Stomach (tissue), 19 donors: ENCODE measurements at places on chromosomes 7 and 10. TPM values are rescaled to one million over a fixed set of nuclear protein-coding genes. Genes with fewer than 3 reads are reported as not detected.

GRCh38 chr10:66698069-66698468 is 227.8 kb upstream of the LRRTM3 start:
- DNase-seq, result no peak

GRCh38 chr7:130906575-130906974 is 172.6 kb upstream of the KLF14 start:
- DNase-seq, result no peak

DNA sequence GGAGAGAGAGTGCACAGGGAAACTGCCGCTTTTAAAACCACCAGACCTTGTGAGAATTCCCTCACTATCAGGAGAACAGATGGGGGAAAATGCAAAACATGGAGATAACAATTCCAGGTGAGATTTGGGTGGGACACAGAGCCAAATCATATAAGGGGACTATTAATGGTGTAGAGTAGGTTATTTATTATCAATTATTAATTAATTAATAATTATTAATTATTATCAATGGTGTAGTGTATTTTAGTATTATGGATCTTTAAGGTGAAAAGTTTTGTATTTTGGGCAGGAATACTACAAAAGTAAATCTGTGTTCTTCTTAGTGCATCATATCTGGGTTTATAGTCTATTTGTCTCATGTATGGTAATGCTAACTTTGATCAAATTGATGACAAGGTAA is 377.7 kb upstream of the KCND2 start:
- DNase-seq, result no peak

GRCh38 chr10:123512901-123513775 is 153.0 kb upstream of the GPR26 start:
- DNase-seq, result no peak

DNA sequence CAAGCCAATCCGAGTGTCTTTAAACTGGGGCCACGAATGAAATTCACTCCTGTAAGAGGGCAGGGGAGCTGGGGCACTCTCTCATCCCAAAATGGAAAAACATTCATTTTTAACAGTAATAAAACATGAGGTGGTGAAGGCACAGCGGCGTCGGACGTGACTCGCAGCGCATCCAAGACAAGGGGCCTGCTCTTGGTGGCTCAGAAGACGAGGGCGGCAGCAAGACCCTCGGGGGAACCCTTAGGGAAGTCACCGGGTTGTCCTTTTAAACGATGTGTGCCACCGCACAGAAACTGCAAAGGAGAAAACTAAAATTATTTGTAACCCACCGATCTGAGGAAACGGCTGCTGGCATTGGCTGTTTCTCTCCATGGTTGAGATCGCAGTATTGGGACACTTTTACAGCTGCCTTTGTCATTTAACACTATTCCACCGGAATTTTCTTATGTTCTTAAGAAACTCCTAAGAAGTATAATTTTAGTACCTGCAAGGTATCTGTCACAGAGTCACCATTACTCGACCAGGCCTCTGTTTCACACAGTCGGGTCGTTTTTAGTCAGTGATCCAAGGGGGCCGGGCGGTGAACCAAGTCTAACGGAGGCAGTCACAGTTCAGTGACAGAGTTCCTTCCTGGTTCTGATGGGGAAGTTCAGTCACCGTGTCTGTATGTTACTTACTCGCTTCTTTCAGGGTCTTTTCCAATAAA is 159.3 kb downstream of the PTPRN2 start:
- no peak for DNase-seq

- peak; percentile 24 for DNase-seq
Observed at GRCh38 chr7:152158801-152159587, 133.5 kb downstream of the GALNT11 start.

- DNase-seq, result no peak
Observed at GRCh38 chr7:134447383-134447782, 11.5 kb downstream of the AKR1B1 start.

GRCh38 chr10:60139798-60140566 is 233.6 kb upstream of the CCDC6 start:
- no peak for DNase-seq

DNA sequence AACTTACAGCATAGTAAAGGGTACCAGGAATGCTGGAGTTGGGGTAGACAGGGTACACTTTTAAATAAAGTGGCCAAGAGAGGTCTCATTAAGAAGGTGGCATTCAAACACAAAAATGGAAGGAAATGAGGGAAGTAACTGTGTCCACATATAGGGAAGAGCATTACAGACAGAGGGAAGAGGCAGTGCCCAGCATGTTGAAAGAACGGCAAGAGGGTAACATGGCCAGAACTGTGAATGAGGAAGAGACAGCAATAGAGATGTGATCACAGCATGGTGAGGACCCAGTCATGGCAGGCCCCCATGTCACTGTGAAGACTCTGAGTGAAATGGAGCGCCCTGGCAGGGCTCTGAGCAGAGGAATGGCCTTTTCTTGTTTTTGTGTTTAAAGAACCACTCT is 35.1 kb upstream of the ZNRF2 start:
- no peak for DNase-seq

GRCh38 chr7:139674341-139674740 is 103.5 kb downstream of the HIPK2 start:
- no peak for DNase-seq

GRCh38 chr7:95394370-95394769 is 1.8 kb downstream of the PON3 start:
- DNase-seq, result no peak

DNA sequence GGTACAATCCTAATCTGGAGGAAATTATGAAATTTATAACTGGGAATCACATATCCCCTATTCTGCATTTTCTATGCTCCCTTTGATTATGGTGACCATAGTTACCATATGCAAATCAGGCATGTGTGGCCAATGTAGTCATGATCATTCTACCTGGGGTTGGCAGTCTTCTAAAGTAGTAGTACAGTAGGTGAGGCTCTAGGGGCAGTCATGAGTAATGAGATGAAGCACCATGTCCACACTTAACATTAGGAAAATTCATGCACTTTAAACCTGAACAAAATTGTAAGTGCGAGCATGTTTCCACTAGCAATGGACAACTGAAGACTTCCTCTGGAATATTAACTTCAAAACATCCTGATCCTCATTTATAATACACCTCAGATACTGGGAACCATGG is 545.9 kb downstream of the SUGCT start:
- DNase-seq, result peak; percentile 18

- no peak for DNase-seq
Observed at GRCh38 chr10:62691336-62691735, 113.2 kb upstream of the ADO start.

DNA sequence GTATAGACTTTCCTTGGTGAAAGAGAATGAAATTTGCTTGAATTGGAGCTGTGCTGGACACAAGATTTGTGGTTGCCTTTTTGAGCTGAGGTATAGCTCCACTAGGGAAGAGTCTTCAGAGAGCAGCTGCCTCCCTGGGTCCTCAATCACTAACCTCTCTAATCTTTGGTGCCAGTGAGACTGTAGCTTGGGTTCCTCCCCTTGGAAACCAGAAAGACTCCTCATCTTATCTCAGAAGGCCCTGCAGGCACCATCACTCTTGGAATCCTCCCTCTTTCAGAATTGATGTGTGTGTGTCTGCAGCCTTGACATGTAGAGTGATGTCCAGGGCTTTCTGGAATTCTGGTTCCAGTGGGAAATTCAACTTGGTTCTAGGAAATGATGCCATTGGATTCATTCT is 426.5 kb downstream of the RPS24 start:
- no peak for DNase-seq

DNA sequence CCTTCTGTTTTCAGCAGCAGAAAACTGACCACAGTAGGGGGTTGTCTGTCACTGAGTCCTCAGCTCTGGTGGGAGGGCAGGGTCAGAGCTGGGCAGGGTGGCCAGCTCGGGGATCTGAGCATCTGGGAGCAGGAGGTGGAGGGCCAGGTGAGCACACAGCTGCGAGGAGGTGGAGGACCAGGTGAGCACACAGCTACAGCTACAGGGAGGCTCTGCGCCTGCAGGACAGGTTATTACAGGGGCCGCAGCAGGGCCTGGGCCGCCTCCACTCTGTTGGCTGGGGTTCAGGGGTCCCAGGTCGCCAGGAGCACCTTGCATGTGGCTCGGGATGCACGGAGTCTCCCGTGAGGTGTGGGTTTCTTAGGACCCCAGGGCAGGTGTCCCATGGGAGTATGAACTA is 52.4 kb upstream of the PRKAR1B start:
- no peak for DNase-seq

DNA sequence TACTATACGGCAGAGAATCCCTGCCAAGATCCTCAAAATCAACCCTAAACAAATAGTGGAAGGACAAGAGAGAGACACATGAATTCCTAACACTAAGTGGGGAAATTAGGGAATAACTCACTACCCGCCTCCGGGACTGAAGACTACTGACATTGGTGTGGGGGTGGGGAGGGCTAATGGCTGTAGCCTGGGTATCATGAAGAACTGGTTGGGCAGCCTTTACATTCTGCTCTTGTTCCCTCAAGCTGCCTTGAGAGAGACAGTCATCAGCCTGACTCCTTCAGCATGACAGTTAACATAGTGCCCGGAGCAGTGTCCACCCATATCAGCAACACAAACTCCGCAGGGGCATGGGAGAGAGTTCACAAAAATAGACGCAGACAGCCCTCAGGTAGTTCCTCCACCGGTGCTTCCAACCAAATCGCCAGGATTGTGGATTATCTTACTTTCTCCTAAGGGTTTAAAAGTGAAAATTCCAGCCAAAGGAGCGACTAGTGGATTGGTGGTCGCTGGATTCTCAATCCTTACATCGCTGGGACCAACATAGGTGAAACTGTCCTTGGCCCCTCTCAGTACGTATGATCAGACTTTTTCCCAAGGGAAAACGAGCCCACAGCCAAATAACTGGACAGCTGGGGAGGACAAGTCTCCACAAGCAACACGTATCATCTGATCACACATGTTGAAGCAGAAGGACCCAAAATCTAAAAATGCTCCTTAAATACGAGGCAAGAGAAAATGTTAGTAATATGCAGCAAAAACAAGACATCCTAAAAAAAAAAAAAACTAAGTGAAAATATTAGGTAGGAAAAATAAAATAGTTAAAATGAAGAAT is 22.6 kb downstream of the TMEM254 start:
- DNase-seq, result peak; percentile 34

DNA sequence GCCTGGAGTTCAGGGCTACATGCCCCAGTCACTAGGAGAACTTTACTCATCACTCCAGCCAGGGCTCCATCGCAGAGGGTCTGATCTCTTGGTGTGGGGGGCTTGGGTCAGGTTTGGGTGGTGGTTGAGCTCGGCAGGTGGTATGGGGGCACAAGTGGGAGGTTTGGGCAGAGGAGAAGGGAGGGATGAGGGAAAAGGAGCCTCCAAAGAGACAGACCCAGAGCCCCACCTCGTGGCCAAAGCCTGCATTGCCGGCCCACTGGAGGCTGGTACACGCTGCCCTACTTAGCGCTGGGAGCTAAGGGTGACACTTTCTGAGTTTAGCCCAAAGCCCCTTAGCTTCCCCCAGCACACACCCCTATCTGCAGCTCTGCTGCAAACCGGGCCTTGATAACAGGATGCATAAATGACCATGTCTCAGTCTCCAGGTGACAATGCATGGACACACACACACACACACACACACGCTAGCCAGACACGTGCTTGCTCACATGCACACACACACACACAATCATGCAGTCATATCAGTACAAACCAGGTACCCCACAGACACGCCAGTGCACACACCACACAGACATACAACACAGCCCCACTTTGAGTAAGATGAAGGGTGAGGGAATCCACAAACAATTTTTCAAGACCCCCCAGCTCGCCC is 14.7 kb downstream of the LZTS2 start:
- DNase-seq, result peak; percentile 87

DNA sequence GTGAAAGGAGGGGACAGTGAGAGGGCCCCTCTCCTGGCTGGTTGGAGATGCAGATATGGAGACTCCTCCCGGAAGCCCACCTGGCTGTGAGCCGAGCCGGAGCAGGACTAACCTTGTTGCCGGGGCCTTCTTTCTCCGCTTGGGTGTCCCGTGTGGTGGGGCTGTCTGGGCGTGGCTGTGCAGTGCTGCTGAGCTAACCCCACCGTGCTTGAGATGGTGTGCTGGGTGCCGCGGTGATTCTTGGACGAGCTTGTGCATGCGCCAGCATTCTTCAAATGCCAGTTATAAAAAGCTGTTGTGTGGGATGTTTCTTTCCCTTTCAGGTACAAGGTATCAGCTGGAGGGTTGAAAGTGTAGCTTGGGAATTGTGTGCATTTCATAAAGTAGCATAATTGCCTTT is 48.8 kb downstream of the DAGLB start:
- peak; percentile 61 for DNase-seq

GRCh38 chr10:79277579-79278269 is 69.5 kb upstream of the PPIF start:
- DNase-seq, result no peak

DNA sequence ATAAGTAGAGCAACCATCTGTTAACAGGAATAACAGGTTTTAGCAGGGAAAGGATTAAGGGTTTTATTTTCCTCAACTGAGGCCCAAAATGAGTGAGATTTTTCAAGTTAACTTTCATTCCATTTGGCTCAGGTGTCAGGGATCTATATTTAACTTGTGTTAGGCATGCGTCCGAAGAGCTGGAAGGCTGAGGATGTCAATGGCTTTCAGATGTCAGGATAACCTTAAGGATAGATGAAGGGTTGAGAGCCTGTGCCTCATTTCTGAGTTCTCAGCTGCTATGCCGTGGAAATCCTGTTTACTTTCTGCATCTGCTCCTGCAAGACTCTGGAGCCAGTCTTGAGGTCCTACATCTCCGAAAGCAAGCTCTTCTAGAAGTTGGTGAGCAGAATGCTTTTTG is 36.4 kb upstream of the CD36 start:
- no peak for DNase-seq

DNA sequence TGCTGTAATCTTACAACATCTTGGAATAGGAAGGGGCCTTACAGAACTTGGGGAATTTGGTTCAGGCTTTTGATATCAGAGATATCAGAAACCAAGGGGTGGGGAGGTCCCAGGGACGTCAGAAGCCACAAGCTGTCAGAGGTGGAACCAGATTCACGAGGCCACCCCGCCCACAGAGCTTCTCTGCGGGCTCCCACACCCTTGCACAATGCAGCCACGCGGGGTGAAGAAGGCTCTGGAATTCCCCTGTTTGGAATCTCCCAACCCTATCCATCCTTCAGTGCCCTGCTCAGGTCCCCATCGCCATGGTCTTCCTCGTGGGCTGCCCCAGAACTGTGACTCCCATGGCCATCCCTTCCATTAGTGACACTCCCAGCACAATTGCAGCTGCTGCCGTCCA is 247.1 kb upstream of the SHH start:
- no peak for DNase-seq

- no peak for DNase-seq
Observed at GRCh38 chr10:14580671-14581332, 193.9 kb downstream of the FAM107B start.

SPDYE16 gene
- polyA plus RNA-seq, result not detected

PON1 gene
- 0.30 TPM for polyA plus RNA-seq

LIPF gene
- 28,381 TPM for polyA plus RNA-seq

NODAL gene
- polyA plus RNA-seq, result not detected

OR2A7 gene
- polyA plus RNA-seq, result 0.44 TPM

PLXDC2 gene
- 4.2 TPM for polyA plus RNA-seq

DOCK1 gene
- 11.1 TPM for polyA plus RNA-seq

ANKRD7 gene
- polyA plus RNA-seq, result 1.3 TPM

FAM25G gene
- not detected for polyA plus RNA-seq

HABP2 gene
- polyA plus RNA-seq, result 5.3 TPM

PRR15 gene
- polyA plus RNA-seq, result 10.6 TPM

AKR1D1 gene
- polyA plus RNA-seq, result not detected

SH2D4B gene
- polyA plus RNA-seq, result not detected

CHN2 gene
- polyA plus RNA-seq, result 5.2 TPM

ABCB8 gene
- 10.0 TPM for polyA plus RNA-seq

AKR1C2 gene
- 40.0 TPM for polyA plus RNA-seq

HOXA4 gene
- polyA plus RNA-seq, result 17.0 TPM
